ENCODE measurements at places on chromosomes 7 and 10.

- no peak for DNase-seq
Observed at GRCh38 chr10:105806-106205, 29.4 kb upstream of the ZMYND11 start.

DNA sequence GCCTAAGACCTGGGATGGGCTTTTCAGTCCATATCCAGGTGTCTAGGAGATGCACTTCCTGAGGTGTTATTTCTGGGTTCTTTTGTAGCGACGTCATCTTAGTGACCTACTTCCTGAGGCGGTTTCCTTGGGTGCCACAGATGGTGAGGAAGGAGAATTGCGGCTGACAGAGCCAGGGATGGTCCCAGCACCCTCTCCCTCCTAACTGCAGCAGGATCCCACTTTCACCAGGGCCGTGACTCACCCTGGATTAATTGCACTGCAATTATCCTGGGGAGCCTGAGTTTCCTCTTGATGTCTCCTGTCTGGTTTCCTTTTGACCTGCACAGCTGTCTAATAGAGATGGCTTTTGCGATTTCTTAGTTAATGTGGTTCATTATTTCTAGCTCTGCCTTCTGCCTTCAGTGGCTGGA is 271.7 kb downstream of the TCF7L2 start:
- DNase-seq = no peak

- no peak for DNase-seq
Observed at GRCh38 chr7:40200791-40201190, 66.0 kb downstream of the SUGCT start.

DNA sequence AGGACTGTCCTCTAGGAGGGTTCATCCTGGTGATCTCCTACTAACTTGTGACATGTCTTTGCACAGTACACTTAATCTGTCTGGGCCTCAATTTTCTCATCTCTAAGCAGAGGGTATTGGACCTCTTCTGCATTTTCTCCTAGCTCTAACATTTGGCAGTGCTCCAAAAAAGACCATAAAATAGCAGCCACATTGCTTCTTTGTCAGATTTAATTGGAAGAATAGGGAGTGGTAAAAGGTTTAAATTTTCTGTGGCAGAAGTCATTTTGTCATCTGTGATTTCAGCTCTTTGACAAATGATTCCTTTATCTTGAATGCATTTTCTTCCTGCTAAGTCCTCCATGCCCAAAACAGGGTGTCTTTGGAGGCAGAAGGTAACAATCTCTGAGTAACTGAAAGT is 289.9 kb upstream of the LRGUK start:
- no peak for DNase-seq

- no peak for DNase-seq
Observed at GRCh38 chr7:116173051-116174028, 37.0 kb upstream of the TES start.

DNA sequence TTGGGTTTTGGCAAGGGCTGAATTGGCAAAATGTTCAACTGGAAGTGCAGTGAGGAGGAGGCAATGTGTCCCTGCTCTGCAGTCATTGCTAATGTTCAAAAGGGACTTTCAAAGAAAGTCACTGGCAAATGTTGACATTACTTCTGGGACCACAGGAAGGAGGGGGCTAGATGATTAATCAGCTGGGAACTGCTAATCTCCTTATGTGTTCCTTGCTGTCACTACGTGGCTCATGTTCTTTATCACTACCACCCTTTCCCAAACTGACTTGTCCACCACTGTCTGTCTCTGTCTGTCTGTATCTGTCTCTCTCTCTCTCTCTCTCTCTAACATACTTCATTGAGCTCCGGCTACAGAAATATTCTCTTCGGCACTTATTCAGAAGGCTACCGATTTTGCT is 86.9 kb upstream of the MTPN start:
- no peak for DNase-seq

DNA sequence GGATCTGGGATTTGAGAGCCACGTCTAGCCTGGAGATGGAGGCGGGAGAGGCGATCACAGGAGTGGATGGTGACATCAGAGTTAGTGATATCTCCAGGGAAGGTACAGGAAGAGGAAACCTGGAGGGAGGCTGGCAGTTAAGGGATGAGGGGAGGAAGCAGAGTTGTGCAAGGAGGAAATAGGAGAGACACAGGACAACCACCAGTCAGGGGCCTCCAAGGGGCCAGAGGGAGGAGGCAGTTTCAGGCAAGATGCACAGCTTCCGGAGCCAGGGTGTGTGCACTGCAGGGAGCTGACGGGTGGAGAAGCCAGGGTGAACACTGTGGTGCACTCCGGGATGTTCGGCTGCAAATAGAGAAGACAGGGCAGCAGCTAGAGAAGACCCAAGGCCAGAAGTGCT is 141.2 kb downstream of the GLI3 start:
- DNase-seq = no peak

GRCh38 chr7:112546723-112547513 is 66.1 kb downstream of the LSMEM1 start:
- no peak for DNase-seq

GRCh38 chr7:90461219-90461618 is 8.2 kb upstream of the PTTG1IP2 start:
- DNase-seq = no peak

DNA sequence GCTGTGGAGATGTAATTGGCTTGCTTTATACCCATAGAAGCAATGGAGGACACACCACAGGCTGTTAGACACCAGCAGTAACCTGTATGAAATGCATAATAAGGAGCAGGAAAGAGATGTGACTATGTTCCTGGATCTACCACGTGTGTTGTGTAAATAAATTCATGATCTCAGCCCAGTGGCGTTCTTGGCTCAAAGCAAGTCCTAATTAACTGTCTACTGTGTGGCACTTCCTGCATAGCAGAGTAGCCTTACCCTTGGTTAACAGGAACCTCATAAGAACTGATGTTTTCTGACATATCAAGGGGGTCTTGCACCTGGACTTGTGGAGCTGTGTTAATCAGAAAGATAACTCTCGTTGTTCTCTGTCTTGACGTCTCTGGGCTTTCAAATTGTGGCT is 25.7 kb upstream of the FAM180A start:
- no peak for DNase-seq

DNA sequence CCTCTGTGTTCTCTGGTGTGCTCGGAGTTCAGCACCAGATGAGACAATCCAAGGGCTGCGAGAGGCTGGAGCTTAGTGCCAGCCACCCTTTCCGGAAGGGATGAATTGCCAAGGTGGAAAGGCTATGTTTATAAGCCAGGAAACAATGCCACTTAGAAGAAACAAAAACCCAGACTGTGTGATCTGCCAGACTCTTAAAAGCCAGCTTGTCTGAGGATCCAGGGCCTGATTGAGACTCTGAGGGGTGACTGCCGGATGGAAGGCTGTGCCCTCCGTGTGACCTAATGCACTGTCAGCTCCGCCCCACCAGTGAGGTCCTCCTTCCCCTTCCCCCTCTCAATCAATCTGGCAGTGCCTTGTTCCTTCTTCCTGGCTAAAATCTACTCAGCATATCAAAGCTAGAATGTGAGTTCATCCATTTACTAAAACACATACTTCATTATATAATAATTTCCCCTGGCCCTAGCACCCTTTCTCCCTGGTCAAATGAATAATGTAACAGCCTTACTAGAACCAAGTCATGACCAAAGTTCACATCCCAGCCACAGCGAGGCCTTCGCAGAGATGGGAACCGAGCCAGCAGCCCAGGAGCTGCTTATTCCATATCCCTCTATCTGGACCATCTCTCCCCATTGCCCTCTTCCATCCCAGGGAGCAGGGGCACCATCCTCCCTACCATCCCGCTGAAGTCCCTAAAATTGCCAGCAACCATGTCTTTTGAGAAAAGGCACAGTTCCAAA is 25.5 kb downstream of the FAM107B start:
- DNase-seq = peak; percentile 46

DNA sequence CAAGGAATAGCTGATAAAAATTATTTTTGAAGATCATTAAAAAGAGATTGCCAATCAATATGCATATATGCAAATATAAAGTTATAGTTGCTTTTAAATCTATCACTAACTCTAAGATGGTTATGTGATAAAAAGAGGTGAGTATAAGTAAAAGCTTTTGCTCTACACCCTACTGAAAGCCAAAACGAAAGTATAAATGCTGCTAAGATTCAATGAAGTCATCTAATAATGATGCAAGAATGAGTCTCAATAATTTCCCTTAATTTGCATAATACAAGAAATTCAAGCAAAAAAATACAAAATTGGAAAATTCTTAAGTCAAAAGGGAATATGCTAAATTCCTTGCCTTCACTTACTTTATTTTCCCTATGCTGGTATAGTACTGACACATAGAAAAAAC is 75.2 kb downstream of the WAPL start:
- DNase-seq = no peak

DNA sequence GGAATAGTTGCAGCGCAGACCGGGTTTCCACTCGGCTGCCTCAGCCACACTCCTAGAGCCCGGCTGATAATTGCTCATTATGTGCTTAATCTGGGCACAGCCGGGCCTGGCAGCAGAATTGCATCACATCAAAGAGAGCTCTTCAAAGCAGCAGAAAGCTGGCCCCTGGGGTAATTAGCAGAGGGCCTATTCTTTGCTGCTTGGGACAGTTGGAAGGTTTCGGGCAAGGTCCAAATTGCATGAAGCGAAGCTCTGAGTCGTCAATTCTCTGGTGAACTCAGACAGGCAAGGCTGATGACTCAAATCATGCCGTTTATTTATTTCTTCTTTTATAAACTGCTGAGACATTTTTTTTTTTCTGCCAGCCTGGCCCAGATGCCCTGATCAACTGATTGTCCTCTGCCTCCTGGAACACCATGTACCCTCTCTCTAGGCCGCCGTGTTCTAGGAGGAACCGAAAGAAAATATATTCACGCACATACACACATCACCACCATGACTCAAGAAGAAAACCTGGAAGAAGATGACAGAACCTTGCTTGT is 242.2 kb downstream of the RAB11FIP2 start:
- peak; percentile 66 for DNase-seq

GRCh38 chr10:3486346-3487065 is 298.5 kb downstream of the KLF6 start:
- peak; percentile 85 for DNase-seq

GRCh38 chr7:22302193-22302592 is 54.8 kb downstream of the RAPGEF5 start:
- no peak for DNase-seq

DNA sequence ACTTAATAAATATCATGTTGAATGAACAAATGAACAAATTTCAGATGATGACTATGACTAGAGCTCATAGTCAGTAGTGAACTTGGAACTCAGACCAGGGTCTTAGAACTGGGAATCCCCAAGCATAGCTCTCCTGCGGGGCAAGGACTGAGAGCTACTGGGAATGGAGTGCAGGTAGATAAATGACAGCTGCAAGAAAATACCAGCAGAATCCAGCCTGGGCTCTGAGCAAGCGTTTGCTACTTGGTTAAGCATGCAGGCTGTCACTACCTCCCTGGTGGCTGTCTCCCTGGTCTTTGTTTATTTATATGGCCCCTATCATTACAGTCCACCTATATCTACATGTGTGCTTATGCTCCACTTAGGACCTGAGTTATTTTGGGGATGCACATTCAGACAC is 208.4 kb downstream of the POU6F2 start:
- no peak for DNase-seq

GRCh38 chr7:158366346-158366745 is 221.3 kb downstream of the PTPRN2 start:
- no peak for DNase-seq

GRCh38 chr10:83909001-83909400 is 230.3 kb upstream of the GHITM start:
- no peak for DNase-seq

DNA sequence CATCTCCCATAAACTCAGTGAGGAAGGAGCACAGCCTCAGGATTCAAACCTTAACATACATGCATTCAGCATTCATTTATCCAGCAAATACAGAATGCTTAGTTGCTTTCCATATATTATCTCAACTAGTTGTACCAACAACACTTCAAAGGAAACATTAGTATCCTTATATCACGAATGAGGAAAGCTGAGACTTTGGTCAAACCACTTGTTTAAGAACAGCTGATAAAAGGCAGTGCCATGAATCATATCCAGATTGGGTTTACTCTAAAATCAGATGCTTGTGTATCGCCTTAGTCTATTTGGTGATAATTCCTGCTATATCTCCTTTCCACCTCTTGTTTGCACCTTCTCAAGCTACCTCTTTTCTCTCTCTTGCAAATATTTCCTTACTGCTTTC is 1.9 kb upstream of the CPED1 start:
- DNase-seq = no peak

DNA sequence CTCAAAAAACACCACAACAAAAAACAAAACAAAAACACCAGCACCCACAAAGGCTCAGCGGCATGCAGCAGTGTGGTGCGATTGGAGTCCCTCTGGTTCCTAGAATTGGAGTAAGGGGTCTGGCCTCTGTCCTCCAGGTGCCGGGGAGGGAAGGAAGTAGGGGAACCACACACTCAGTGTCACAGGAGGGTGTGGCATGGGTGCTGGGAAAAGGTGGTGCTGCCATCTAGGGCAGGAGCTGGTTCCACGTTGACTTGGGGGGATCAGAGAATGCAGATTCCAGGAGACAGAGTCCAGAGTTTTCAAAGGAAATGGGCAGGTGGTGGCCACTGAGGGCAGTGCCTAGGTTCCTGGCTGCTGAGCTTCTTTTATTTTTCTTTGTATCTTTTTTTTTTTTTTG is 19.8 kb upstream of the WIPI2 start:
- no peak for DNase-seq

DNA sequence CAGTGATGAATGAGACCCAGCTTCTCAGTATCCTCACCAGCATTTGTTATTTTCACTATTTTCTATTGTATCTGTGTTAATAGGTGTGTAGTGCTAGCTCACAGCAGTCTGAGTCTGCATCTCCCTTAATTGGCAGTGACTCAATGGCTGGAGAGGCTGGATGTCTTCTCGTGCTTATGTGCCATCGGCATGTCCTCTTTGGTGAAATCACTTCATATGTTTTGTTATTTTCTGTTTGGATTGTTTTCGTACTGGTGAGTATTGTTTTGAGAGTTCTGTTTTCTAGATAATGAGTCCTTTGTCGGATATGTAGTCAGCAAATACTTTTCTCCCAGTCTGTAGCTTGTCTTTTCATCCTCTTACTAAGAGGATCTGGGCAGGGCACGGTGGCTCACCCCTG is 66.1 kb downstream of the AMZ1 start:
- no peak for DNase-seq

- no peak for DNase-seq
Observed at GRCh38 chr7:35900651-35901050, 99.8 kb downstream of the SEPTIN7 start.

- DNase-seq = peak; percentile 17
Observed at GRCh38 chr10:26506736-26507135, 68.6 kb downstream of the APBB1IP start.

Measured in upper lobe of left lung (tissue), 6 donors.